Suppressor macrophage (primary cell): ENCODE measurements at places on chromosomes 2 and 18.

DNA sequence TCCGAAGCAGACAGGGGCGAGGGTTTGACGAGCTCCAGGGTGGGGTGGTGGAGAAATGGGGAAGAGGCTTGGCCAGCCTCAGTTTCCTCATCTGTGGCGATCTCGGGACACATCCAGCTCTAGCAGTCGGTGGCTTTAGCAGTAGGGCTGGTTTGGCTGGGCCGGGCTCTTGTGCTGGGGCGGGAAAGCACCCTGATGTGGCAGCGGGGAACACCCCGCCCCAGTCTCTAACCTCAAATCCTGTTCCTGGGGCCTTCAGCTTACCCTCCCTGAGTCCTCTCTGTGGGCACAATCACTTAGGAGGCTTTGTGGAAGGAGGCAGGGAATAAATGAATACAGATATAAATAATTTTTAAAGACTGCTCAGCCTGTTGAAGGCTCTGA lies 26.5 kb upstream of the MCFD2 start:
- DNase-seq: peak; percentile 70

DNA sequence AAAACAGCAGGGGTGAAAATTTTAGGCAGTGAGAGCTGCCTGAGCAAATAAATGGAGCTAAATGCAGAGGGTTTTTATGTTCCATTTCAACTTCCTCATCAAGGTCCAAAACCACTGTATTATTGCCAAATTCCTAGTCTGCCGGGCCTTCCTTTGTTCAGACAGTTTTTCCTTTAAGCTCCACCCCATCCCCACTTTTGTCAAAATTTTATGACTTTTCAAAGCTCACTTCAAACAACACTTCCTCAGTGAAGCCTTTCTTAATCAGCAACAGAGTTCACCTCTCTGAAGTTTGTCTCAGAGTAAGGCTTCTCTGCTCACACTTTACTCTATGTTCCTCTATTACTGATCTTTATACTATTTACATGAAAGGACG lies 81.3 kb downstream of the CERKL start:
- DNase-seq: peak; percentile 3

- DNase-seq: no peak
Measured at GRCh38 chr2:200122683-200123082, 167.3 kb downstream of the MAIP1 start.

GRCh38 chr2:44101246-44101645 lies 67.4 kb upstream of the PPM1B start:
- DNase-seq: no peak

DNA sequence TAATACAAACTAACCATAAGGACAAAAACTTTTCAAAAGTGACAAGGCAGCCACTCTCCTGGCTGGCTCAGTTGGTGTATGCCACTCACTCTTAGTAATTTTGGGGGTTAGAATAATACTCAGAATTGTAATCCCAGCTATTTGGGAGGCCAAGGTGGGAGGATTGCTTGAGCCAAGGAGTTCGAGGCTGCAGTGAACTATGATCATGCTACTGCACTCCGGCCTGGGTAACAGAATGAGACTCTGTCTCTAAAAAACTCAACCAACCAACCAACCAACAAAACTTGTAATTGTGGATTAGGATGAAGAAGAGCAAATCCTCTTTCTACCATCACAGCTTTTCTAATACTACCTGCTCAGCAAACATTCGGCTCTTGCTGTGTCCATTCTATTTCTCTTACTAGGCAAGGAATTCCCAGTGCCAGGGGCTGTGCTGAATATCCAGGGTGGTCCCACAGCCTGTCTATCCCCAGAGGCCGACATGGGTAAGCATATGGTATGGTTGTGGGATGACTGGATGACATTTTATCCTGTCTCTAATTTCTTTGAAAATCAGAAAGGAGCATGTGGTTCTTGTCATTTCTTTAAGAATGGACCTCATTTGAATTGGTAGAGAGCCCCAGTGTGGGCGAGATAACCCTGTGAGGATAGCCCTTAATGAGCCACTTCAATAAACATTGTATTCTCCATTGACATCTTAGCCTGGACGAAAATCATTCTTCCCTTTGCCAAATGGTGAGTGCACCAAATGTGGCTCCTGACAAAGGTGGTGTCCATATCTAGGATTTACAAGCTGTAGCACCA lies 220.1 kb downstream of the MYCN start:
- no peak for DNase-seq

- no peak for DNase-seq
Measured at GRCh38 chr2:53939656-53940055, 31.1 kb downstream of the PSME4 start.

- DNase-seq: no peak
Measured at GRCh38 chr18:58893388-58894099, 28.9 kb downstream of the ZNF532 start.

- no peak for DNase-seq
Measured at GRCh38 chr2:152453129-152453911, 118.3 kb downstream of the FMNL2 start.

DNA sequence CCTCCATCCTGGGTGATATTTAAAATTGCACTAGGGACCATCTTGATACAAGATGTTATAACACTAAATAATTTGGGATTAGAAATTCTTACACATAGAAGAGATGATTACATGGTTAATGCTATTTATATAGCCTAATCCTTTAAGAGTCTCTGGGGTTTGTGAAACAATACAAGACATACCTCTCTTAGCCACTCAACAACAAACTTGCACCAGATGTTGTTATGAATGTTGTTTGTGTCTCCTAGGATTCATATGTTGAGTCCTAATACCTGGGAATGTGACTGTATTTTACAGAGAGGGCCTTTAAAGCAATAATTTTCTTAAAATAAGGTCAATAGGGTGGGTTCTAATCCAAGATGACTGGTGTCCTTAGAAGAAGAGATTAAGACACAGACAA lies 678.3 kb downstream of the NYAP2 start:
- no peak for DNase-seq

GRCh38 chr2:43831543-43832294 lies 6.9 kb downstream of the ABCG5 start:
- DNase-seq: no peak

- DNase-seq: no peak
Measured at GRCh38 chr2:98558852-98559530, 49.3 kb downstream of the COA5 start.

DNA sequence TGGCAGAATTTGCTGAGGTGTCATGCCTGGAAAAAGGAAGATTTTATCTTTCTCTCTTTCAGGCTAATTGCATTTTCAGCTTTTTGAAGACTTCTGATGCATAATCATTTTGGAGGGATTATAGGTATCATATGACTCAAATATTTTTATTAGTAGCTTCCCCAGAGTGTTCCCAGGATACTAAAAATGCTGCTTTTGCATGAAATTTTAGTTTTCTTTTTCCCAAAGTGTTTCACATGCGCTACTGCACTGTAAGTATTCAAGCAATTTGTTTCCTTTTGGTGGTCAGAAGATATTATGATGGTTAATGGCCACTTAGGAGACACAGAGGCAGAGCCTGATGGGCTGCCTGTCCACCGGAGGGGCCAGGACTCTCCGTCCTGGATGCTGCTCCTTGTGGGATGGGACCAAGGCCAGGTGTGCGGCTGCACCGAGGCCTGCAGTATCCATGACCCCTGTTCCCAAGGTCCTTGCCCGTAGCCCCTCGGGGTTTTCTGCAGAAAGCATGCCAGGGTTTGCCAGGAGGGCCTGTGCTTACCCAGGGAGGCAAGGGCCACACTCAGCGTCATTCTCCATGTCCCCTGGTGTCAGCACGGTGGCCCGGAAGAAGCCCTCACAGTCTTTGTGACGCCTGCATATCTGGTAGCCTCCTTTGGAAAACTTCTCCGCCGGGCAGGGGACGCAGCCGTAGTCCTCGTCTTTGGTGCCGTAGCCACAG lies 60.2 kb downstream of the EDAR start:
- no peak for DNase-seq

DNA sequence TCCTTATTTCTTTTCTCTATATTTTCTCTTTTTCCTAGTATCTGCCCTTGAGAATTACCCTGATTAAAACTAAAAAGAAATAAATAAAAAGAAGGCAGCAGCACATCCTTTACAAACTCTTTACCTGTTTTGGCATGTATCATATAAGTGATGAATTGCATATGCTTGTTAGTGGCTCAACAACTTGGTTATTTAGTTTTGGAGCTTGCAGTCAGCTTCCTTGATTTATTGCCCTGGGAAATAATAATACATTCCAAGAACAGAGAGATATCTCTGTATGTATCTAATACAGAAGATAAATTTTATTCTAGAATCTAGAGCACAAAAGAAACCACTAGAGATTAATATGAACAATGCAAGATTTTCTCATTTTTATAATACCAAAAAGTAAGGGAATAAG lies 139.8 kb upstream of the ZC3H15 start:
- no peak for DNase-seq

DNA sequence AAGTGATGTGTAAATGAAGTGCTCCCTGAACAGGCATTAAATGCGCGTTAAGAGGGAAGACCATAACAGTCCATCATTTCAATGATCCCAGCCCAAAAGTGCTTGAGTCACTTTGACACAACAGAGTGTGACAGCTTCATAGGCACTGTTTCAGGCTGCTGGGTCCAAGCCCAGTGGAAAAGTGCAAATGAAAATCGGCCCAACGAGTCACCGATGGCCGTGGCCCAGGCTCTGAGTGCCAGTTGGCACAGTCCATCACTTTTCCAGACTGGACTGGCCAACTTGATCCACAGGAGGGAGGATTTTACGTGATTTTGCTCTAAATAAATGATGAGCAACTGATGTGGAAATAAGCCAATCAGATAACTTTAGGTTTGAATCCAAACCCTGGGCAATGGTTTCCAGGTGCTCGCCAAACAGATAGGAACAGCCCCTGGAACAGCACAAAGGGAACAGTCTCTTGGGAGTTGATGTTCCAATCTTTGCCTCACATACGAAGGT lies 114.0 kb downstream of the SP3 start:
- no peak for DNase-seq

GRCh38 chr2:20616341-20616871 lies 34.5 kb downstream of the HS1BP3 start:
- no peak for DNase-seq

DNA sequence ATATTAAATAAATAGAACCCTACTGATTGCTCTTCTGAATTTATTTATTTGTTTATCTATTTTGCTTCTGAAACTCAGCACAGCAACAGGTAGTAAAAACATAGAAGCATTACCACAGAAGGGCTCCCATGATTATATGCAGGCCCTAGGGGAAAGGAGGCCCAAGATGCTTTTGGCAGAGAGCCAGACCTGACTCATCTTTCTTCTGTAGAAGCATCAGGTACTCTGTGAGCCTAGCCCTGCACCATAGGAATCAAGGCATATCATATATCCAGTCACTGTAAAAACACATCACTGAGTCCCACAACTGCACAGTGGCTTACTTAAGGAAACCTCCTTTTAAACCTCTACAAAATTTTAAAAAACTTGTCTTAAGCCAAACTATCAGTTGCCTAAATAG lies 1.8 kb downstream of the SCN9A start:
- no peak for DNase-seq

- no peak for DNase-seq
Measured at GRCh38 chr18:63741769-63742168, 33.4 kb upstream of the SERPINB7 start.

DNA sequence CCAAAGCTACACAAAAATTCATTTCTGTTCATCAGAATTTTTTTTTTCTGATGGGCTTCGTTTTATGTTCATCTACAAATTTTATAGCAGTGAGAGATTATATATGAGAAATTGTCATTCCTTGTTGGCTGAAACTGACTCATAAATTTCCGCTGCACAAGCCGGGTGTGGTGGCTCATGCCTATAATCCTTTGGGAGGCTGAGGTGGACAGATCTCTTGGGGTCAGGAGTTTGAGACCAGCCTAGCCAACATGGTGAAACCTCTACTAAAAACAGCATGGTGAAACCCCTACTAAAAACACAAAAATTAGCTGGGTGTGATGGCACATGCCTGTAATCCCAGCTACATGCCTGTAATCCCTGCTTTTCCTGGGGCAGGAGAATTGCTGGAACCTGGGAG lies 72.0 kb downstream of the PLEKHM3 start:
- no peak for DNase-seq

GRCh38 chr18:55227771-55228170 lies 268.5 kb upstream of the CCDC68 start:
- no peak for DNase-seq

DNA sequence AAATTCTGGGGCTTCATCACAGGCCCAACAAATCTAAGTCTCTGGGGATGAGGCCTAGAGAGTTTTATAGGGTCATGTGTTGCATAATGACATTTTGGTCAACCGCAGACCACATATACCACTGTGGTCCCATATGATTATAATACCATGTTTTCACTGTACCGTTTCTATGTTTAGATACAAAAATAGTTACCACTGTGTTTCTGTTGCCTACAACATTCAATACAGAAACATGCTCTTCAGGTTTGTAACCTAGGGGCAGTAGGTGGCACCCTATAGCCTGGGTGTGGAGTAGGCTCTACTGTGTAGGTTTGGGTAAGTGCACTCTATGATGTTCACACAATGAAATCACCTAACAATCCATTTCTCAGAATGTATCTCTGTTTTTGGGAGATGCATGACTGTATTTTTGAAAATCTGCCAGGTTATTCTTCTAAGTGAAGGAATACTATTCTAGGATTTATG lies 485.2 kb downstream of the PTPRM start:
- DNase-seq: no peak

GRCh38 chr18:22293417-22293816 lies 124.0 kb downstream of the GATA6 start:
- DNase-seq: no peak

GRCh38 chr18:43869451-43870008 lies 592.2 kb upstream of the SYT4 start:
- no peak for DNase-seq

GRCh38 chr2:128535953-128536352 lies 217.3 kb upstream of the HS6ST1 start:
- DNase-seq: no peak

GRCh38 chr2:175036582-175037018 lies 31.4 kb upstream of the CHN1 start:
- DNase-seq: peak; percentile 67

DNA sequence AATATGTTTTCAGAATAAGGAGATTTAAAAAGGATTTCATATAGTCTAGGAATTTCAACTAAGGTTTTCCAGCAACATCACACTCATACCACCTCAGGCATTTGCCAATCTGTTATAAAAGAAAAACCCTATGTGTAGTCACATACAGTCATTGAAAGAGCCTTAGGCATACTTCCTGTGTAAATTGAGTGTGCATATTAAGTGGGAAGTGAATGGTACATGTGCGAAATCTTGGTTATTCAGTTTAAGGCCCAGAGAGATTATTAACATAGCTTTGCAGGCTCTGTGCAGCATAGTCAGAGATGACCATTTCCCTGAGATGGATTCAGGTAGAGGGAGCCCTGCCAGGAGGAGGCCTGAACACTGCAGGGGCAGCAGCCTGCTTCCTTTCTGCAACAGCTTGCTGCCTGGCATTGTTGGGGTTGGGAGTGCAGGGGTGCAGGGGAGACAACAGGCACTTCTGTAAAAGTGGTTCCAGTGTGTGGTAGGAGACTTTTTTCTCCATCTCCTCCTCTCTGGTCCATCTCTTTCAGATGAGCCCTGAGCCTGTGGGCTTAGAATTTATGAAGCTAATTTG lies 100.1 kb upstream of the OSR1 start:
- DNase-seq: no peak

- no peak for DNase-seq
Measured at GRCh38 chr2:124985270-124985669, 960.2 kb downstream of the CNTNAP5 start.
